ENCODE measurements at places on chromosomes 4 and X.

GRCh38 chrX:11566789-11567188, 98.9 kb downstream of the ARHGAP6 start:
- no peak for DNase-seq

GRCh38 chrX:54288277-54288676, 69.6 kb downstream of the WNK3 start:
- DNase-seq, result peak; percentile 5

DNA sequence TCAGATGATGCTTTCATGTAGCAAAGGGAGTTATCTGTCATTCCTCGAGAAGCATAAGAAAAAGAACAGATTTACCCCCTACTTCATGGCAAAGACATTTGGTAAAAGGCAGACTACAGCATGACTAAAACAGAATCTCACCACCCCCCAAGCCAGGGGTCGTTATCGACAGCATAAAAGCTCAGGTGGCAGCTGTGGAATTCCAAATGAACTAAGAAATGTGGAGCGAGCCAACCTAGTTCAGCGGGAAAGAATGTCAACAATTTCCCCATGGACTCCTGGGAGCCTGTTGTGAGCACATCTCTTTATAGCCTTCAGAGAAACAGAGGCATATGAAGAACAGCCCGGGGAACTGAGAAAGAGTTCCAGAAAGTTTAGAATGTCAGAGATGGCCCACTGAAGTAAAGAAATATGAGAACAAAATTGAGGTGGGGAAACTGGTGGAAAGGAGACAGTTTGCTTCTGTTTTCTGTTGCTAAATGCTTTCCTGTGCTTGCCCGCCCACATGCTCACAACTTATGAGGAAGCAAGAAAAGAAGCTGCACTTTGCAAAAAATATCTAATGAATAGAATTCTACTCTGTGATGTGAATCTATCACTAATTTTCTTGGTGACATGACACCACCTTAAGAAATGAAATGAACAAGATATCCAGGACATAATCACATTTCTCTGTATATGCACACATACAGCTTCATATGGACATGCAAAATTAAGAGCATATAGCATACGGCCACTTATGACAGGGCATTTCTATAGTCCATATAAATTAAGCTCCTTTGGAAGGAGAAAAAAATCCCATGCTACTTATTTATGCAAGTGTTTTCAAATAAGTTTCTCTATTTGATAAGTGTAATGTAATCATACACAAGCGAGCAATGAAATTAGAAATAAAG, 135.3 kb upstream of the MID1 start:
- DNase-seq, result peak; percentile 37

GRCh38 chr4:158347556-158347955, 137.3 kb downstream of the TMEM144 start:
- no peak for DNase-seq

GRCh38 chrX:15619053-15619755, 18.4 kb upstream of the ACE2 start:
- DNase-seq, result no peak

- DNase-seq, result no peak
These were observed 45.7 kb downstream of the SSX7 start for GRCh38 chrX:52608961-52609360.

DNA sequence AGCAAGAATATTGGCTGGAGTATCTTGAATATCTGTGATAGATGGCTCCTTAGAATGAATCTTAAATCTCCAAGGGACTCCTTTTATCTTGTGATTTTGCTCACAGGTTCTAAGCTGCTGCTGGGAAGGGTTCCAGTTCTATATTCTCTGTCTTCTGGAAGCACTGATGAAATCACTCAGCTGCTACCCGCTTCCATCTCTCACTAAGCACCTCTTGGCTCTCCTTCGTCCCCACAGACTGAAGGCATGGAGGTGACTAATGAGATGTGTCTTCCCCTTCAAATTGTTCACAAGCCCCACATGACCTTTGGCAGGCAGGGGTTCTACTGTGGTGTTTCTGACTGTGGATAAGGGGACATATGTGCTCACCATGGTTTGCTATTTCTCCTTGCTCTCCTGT, 75.9 kb downstream of the C4orf51 start:
- no peak for DNase-seq

DNA sequence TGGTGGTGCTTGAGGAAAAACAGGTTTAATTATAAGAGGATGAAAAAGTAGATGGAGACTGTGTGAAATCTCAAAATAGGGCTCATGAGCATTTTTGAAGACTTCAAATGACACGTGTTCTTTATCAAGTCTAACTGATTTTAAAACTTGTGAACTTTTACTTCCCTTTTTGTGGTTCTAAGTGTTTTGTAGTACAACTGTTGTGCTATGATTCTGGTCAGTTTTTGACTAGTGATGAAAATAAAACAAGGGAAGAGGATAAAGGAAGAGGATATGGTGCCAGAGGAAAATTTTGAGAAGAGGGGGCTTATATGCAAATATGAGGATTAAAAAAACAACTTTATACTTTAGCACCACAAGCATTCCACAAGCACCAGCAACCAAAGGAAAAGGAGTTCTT, 644.0 kb downstream of the RPA4 start:
- DNase-seq, result no peak

- no peak for DNase-seq
These were observed 4.2 kb upstream of the DCLK2 start for GRCh38 chr4:150074064-150074463.

DNA sequence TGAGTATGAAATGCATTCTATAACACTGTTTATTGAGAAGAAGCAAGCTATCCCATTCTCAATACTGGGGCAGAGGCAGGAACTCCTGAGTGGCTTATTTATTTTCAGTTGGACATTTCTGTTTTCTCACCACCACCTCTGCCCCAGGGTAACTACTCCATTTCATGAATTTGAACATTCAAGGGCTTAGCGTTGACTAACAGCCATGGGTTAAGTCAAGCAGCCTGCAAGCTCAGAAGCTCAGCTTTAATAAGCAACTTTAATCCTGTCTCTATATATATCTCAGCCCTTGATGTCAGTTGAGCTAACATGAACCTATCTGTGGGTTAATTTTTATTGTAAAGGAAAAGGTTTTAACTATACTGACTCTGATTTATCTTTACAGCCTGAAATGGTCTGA, 93.8 kb downstream of the MBNL3 start:
- no peak for DNase-seq

DNA sequence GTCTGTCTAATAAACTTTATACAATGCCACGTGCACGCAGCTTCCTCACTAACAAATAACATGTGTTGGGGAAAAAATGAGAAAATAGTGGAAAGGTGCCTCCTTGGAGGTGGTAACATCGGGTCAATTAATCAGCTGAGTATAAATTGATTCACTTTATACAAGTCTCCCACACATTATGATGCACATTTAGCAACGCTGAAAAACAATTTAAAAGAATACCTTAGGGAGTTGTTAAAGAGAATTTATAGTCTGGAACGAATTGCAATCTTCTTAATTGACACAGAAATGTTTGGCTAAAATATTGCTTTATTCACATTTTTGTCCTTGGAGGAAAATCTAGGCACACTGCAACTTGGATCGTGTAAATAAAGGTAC, 84.2 kb downstream of the HPRT1 start:
- no peak for DNase-seq

GRCh38 chrX:101686574-101686973, 26.9 kb upstream of the ARMCX2 start:
- no peak for DNase-seq

- DNase-seq, result no peak
These were observed 177.2 kb downstream of the MOSPD2 start for GRCh38 chrX:15050395-15050794.

- no peak for DNase-seq
These were observed 24.2 kb downstream of the CXorf58 start for GRCh38 chrX:23932046-23932445.

- DNase-seq, result no peak
These were observed 219.3 kb downstream of the TRAM1L1 start for GRCh38 chr4:116866106-116866505.

- no peak for DNase-seq
These were observed 449.7 kb downstream of the PCDH7 start for GRCh38 chr4:31169846-31170245.

Data from dermis microvascular lymphatic vessel endothelial cell (primary cell).